Mucosa of gallbladder (tissue), 1 donor: ENCODE measurements at places on chromosomes 3 and 15. TPM values are rescaled to one million over a fixed set of nuclear protein-coding genes. Genes with fewer than 3 reads are reported as not detected.

Gene MANF
- 124 TPM for total RNA-seq

Gene SGO1
- 0.83 TPM for total RNA-seq

Gene DPH6
- 9.8 TPM for total RNA-seq

Gene CPB1
- total RNA-seq = 16.5 TPM

Gene CELF6
- total RNA-seq = 2.1 TPM

Gene ECE2
- 0.14 TPM for total RNA-seq

Gene AADACL2
- 0.14 TPM for total RNA-seq

Gene ZXDC
- 34.6 TPM for total RNA-seq

DNA sequence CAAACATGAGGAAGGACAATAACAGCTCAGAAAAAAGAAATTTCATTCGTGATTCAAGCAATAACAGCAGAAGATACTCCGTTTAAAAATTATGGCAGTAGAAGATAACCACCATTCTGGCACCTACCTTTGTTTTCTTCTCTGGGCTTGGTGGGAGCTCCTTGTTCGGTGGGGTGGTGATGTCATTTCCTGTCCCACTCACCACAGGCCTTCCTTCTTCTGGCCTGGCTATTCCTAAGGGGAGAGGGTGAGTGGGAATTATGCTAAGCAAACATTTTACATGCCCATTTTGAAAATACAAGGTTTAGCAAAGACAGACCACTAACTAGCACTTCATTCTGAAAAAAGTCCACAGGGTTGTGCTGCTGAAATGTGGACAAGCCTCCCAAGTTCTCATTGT is 74.4 kb downstream of the DHX30 start:
- no peak for DNase-seq

DNA sequence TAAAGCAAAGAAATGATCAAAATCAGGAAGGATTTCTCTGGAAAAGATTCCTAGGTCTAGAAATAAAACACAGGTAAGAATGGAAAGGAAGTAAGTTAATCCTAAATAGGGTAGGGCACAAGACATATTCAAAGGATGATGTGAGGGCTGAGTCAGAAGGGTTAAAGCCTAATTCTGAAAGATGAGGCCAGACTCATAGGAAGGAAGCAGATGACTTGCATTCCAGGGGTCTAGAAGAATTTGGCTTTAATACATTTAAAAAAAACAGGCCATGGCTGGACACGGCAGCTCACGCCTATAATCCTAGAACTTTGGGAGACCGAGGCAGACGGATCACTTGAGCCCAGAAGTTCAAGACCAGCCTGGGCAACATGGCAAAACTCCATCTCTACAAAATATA is 3.2 kb downstream of the SSR3 start:
- DNase-seq = no peak

DNA sequence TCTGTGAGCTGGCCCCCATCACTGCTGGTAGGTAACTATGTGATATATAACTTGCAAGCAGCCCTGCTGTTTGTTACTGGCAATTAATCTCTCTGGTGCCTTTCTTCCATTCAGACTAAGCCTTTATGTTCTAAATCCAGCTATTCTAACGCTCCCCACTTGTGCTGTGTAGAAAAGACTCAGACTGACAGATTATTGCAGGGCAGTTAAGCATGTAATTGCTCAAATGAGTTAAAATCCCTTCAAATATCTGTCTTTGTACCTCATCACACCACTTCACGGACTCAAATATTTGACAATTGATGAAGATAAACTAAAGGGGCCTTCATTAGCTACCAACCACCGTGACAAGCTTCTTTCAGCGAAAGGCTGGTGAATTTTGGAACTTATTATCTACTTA is 416.2 kb downstream of the NR2F2 start:
- DNase-seq = no peak

DNA sequence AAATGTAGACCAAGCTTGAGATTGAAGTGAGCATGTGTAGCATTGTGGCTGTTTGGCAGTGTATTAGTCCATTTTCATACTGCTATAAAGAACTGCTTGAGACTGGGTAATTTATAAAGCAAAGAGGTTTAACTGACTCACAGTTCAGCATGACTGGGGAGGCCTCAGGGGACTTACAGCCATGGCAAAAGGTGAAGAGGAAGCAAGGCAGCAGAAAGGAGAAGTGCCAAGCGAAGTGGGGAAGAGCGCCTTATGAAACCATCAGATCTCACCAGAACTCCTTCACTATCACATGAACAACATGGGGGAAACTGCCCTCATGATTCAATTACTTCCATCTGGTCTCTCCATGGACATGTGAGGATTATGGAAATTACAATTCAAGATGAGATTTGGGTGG is 8.6 kb upstream of the CERS3 start:
- no peak for DNase-seq

DNA sequence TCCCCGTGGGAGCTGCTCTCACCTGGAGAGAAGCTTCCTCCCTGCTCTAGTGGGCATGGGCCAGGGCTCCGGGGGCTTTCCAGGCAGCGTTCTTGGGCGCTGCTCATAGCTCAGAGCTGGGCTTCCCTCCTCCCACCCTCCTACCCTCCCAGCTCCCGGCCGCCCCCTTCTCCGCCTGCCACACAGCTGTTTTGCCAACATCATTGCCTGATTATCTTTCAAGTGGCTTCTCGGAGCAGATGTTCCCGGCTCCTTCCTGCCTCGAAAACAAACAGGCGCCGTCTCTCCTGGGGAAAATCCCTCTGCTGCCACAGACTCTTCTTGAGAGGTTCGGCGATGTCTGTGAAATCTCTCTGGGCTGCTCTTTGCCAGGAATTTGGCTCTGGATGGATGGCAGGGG is 195.6 kb downstream of the RPLP1 start:
- no peak for DNase-seq

GRCh38 chr3:26638113-26638512 is 15.5 kb downstream of the LRRC3B start:
- no peak for DNase-seq

DNA sequence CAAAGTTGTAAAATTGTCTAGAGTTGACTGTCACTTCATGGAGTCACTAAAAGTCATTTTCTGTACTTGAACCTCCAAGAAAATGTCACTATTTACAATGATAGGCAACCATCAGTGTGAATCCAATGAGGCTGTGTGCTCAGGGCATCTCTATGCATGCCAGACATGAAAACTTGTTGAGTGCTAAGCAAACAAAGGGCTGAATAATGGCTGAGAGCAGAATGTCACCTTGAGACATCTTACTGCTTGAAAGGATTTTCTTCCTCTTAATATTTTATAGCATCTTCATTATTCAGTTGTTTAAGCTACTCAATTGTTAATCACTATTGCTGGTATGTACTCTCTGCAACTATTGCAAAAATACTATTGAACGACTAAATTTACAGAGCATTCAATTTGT is 184.7 kb downstream of the PLCH1 start:
- no peak for DNase-seq

DNA sequence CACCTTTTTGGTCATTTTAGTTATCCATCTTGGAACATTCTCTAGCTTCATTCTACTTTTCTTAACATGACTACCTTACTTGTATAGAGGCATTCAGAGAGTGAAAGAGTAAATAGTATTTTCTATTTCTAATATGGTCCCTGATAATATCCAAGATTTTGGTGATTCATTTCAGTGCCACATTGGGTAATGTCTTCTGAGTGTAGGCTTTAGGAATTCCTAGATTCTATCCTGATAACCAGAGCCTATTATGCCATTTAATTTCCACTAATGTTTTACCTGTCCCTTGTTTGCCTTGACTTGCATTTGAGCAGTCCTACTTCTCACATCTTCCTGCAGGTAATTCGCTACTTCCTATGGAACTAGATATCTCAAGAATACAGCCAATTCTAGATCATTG is 21.8 kb downstream of the ADGRG7 start:
- DNase-seq = no peak

DNA sequence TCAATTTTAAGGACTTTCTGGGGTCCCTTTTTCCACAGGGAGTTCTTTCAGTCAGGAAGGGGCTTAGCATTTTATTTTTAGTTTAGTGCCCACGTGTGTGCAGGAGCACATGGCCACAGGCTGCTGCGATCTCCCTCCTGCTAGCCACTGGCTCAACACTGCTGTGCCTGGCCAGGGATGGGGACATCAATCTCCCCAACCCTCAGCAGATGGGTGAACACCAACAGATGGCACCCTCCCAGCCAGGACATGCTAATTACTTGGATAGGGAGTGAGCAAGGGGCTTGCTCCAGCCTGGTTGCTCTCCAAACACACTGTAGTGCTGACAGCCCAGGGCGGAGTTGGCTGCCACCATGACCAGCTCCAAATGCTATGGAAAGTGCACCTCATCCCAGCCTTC is 7.4 kb upstream of the RIOX2 start:
- DNase-seq = no peak

DNA sequence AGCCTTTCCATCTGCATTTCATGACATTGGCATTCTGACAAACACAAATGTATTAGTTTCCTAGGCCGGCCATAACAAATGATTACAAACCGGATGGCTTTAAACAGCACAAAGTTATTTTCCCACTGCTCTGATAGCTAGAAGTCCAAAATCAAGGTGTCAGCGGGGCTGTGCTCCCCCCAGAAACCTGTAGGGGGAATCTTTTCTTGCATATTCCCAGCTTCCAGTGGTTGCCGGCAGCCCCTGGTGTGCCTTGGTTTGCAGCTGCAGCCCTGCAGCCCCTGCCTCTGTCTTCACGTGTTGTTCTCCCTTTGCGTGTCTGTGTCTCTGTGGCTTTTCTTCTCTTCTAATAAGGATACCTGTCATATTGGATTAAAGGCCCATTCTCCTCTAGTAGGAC is 79.0 kb upstream of the CDV3 start:
- DNase-seq = no peak

DNA sequence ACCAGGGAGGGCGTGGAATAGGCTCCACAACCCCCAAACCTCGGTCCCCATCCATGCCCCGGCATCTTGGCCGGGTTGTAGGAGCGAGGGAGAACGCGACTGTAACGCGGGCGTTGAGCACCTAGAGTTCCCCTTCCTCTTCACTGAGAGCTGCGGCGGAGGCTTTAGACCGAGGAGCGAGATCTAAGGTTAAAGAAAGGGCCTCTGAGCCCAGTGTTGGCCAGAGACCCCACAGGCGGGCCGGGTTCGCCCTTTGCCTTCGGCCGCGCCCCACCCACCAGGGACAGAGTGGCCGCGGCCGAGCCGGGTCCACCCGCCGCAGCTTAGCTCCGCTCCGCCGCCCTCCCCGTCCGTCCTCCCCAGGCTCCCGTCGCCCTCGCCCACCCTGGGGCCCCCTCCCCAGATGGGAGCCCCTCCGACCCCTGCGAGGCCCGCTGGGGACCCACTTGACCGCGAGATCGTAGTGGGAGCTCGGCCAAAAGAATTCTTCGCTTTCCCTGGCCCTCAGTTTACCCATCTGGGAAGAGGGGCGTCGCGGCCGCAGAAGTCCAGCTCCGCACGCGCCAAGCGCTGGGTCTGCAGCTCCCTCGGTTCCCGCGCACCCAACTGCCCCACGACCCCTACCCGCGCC is 425 bp downstream of the ANPEP start:
- DNase-seq = no peak

DNA sequence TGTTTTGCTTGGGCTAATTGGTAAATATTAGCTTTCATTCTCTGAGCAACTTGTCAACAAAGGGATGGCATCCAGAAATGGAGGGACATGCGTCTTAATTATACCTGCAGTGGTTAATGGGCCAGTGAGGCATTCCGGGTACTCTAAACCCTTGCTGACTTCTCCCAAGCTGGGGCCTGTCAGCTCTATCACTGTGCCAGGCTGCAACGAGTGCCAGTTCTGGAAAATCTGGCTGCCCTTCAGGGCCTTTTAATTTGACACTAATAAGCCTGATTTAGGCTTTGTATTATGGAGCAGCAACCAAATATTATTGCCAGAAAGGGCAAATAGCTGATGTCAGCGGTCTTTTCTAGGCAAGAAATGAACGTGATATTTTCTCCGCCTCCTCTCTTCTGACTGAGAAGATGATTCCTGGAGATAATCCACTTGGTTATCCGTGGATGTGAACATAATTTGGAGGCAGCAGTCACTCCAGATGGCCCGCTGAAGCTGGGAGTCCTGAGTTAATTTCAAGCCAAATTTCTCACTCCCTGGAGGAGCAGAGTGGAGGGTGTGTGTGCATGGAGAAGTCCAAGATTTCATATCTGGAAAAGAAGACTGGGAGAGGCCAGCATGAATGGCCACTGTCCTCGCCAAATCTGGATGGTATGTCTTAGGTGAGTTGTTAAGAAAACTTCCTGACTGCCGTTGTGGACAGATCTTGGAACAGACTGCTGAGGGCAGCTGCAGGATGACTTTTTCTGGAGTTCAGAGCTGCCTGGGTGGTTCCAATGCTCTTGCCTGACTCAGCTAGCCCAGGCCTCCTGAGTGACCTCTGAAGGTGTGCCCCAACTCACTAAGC is 44.4 kb upstream of the PSMD6 start:
- DNase-seq = no peak

DNA sequence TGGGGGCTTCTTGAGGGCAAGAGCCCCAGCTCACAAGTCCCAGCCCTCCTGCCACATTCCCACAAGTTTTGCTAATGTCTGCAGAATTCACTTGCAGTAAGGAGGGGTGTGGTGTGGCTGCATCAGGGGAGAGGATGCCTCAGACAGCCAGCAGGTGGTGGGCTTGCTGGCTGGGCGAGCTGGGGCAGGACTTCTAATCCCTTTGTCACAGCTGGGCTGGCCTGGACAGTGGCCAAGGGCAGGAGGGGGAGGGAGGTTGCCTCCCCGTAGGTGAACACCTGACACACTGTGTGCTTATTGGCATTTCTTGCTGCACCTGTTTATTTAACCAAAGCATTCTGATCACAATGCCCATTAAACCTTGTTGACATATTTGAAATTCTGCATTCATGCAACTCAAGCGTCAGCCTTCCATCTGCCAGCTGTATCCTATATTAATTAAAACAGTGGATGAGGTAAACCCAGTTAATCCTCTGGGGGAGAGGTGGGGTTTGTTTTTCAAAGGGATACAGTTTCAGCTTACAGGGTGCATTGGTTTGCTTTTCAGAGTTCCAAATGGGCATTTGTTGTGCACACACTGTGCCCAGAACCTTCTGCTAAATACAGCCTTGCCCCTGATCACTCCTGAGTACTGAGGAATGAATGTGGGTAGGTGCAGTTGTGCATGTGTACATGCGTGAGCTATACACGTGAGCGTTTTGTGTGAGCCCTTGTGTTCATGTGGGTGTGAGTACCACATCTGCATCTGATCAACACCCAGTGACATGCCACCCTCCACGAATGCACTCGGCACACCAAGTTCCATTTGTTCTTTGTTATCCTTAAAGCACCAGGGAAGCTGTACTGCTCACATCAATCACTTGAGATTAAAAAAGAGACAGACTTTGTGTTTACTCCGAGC is 268.7 kb downstream of the XXYLT1 start:
- peak; percentile 60 for DNase-seq

- no peak for DNase-seq
These were observed 27.3 kb upstream of the ST8SIA2 start for GRCh38 chr15:92366381-92366780.
